Astrocyte of the spinal cord (primary cell): ENCODE measurements at places on chromosomes 12 and 14.

- no peak for DNase-seq
Measured at GRCh38 chr12:80752464-80752863, 35.8 kb downstream of the MYF5 start.

DNA sequence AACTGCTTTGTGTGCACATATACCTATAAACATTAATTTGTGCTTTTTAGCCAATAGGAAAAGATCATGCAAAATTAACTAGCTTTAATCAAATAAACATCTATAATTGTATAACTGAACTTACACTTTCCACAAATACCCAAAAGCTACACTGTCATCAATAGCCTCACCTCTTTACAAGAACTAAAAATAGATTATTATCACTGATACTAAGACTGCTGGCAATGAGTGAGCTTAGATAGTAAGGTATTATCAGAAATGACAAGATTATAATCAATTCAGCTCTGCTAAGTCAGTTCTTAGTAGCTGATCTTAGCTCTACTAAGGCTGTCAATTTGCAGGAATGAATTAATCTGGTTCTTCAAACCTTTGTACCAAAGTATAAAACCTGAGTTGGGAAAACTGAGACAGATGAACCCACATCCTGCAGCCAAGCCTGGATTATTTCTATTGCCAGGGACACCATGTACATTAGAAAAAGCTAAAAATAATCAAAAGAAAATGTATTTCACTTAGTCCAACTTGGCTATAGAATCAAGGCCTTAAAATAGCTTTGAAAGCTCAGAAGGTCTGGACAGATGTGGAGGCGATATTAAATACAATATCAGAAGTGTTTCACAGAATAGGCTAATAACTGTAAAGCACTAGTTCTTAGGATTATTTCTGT, 5.2 kb downstream of the FKBP3 start:
- no peak for DNase-seq

- DNase-seq: peak; percentile 82
Measured at GRCh38 chr12:26097046-26097878, 27.6 kb downstream of the BHLHE41 start.

GRCh38 chr14:56008150-56008549, 110.1 kb upstream of the PELI2 start:
- no peak for DNase-seq

- DNase-seq: no peak
Measured at GRCh38 chr12:121620333-121620891, 5.9 kb upstream of the ORAI1 start.

GRCh38 chr14:59273737-59274136, 85.3 kb downstream of the DAAM1 start:
- no peak for DNase-seq

GRCh38 chr14:75510547-75510946, 11.7 kb upstream of the BATF start:
- no peak for DNase-seq

GRCh38 chr12:57235017-57235727, 5.7 kb downstream of the SHMT2 start:
- DNase-seq: peak; percentile 70

GRCh38 chr12:78308701-78309100, 478.0 kb downstream of the NAV3 start:
- DNase-seq: no peak

DNA sequence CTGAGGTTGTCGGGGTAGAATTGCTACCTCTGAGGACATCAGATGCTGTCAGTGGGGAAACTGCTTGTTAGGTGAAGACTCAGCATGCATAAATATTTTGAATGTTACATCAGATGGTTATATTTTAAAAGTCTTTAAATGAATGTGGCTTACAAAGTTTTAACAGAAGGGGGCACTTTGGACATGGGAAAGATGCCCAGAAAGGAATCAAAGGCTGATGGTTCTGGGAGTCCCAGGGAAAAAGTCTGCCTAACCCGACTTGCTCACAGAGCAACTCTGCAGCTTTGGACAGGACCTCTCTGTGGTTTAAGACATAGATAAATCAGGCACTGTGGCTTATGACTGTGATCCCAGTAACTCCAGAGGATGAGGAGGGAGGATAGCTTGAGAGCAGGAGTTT, 474.9 kb downstream of the ATP23 start:
- peak; percentile 89 for DNase-seq

- DNase-seq: no peak
Measured at GRCh38 chr14:26722258-26722657, 124.4 kb upstream of the NOVA1 start.

DNA sequence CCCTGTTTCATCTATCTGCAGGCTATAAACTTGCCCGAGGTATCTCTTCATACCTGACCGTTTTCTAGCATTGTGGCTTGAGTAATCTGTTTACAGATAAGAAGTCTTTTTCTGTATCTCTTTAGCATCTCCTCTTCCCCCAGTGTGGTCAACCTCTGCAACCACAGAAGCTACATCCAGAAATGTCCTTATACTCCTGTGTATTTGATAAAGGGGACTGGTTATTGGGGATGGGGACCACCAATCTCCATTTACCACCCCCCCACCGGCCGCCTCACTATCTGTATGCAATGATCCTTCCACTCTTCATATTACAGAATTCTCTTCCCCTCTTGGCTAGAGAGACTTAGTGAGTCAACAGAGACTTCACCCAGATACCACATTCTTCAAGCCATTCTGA, 3.4 kb upstream of the RPAP3 start:
- no peak for DNase-seq

GRCh38 chr14:55701638-55702037, 121.6 kb downstream of the KTN1 start:
- peak; percentile 43 for DNase-seq
